ENCODE measurements at places on chromosomes 11 and 22. TPM values are rescaled to one million over a fixed set of nuclear protein-coding genes. Genes with fewer than 3 reads are reported as not detected.

PANX2 gene
- total RNA-seq = 7.5 TPM

DGCR6 gene
- 1.6 TPM for total RNA-seq

NLRP14 gene
- not detected for total RNA-seq

WT1 gene
- 6.1 TPM for total RNA-seq

ZNF70 gene
- total RNA-seq = 1.2 TPM

SCUBE1 gene
- total RNA-seq = 0.20 TPM

MRGPRX3 gene
- not detected for total RNA-seq

SUSD2 gene
- total RNA-seq = 59.0 TPM

BRD1 gene
- total RNA-seq = 15.3 TPM

L3MBTL2 gene
- total RNA-seq = 20.0 TPM

OR2AG1 gene
- not detected for total RNA-seq

SOX6 gene
- not detected for total RNA-seq

ARHGAP8 gene
- total RNA-seq = 1.4 TPM

MDK gene
- total RNA-seq = 18.2 TPM

TENM4 gene
- total RNA-seq = 0.12 TPM

OR4D5 gene
- not detected for total RNA-seq

ADM2 gene
- 0.51 TPM for total RNA-seq

CCDC89 gene
- not detected for total RNA-seq

NAV2 gene
- total RNA-seq = 18.8 TPM

LGR4 gene
- total RNA-seq = 52.4 TPM
